ENCODE measurements at places on chromosomes 2 and 18.

GRCh38 chr18:48777744-48778116, 173.0 kb downstream of the SMAD7 start:
- DNase-seq = no peak

DNA sequence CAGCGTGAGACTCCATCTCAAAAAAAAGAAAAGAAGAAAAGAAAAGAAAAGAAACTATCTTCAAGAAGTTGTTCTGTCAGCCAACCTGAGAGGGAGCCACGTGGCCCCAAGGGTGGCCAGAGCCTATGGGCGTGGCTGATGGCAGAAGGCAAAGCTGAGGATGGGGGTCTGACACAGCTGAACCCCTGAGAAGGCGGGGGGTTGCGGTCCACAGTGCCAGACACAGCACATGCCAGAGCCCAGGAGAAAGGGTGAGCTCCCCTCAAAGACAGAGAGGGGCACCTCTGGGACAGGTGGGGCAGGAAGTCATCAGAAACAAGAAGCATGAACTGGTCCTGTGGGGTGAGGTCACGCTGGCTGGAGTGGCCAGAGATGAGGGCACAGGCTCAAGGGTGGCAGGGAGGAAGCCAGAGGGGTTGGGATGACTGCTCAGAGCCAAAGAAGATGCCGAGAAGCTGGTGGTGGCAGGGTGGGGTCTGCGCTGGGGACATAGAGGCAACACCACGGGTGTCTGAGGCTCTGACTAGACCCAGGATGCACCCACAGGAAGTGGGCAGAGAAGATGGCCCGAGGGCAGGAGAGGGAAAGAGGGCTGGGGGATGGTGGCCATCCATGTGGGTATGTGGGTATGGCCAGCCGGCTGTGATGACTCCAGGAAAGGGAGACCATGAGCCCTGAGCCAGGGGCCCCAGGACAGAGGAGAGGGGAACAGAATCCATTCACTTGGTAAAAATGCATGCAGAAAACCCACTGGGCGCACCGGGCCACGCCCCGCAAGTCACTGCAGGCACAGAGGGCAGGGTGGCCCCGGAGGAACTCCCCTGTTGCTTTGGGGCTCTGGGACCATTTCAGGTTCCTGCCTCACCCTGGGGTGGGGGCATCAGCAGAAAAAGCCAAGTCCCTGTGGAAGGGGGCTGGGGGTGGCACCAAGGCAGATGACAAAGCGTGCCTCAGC, 8.4 kb downstream of the KIF1A start:
- no peak for DNase-seq

- no peak for DNase-seq
These were observed 238.9 kb upstream of the ID2 start for GRCh38 chr2:8442833-8443486.

DNA sequence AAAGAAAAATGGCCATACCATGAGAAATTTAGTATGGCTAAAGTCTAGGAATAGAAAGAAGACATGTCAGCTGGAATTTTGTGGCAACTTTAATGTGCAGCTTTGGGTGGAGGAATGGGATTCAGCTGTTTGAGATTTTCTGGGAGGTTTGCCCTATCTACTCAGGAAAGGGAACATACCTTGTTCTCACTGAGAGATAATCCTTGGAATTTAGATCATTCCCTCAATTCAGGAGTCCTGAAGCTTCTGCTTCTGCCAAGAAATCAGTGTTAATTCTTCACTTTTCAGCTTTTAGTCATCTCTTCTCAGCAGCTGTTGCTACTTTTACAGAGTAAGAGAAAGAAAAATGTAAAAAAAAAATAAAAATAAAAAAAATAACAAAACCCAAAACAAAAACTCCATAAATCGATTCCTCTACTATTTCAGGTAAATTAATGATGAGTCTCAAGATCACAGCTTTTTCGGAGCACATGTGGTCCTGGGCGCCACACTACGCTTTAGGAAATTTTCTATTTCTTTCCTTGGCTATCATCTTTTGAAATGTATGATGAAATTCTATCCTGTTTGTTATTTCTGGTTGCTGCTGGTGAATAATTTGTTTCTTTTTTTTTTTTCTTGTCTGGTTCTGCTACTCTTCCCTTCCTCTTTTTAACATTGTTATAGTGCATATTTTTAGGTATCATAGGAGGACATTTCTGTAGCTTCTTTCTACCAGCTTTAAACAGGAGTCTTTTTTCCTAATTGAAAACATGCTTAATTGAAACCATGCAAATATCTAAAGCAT, 18.9 kb upstream of the BAZ2B start:
- DNase-seq = no peak

DNA sequence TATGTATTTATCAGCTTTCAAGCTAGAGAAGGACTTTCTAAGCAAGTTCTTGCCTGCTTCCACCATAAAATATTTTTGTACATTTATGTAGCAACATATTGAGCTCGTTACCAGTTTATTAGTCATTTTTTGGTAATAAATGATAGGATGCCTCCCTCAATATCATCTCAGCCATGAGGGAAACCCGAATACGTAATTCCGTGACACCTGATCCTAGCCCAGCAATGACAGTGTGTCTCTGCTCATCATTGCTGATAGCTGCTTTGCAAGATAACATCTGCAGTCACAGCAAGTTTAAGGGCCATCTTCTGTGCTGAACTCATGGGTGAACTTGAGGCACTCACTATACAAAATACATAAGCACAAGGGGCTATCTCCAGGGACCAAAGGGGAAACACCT, 62.2 kb downstream of the COL6A3 start:
- no peak for DNase-seq

- no peak for DNase-seq
These were observed 25.1 kb downstream of the INPP5D start for GRCh38 chr2:233085037-233085838.

GRCh38 chr2:161170958-161171932, 11.0 kb downstream of the TANK start:
- no peak for DNase-seq

DNA sequence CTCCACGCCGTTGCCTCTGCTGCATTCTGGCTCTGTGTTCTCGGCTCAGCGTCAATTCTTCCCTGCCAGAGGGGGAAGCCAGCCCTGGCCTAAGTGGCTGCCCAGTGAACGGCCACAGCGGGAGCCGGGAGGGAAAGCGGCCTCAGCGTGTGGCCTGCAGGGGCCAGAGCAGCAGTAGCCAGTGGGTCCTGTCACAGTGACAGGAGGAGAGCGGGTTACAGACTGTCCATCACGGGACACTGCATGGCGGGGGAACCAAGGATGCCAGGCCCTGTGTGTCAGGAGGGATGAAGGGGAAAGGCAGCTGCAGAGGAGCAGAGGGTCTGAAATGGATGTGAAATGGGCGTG, 39.7 kb downstream of the PDIA6 start:
- DNase-seq = no peak

All from AG04449 (cell line).